Mammary epithelial cell (primary cell): ENCODE measurements at places on chromosomes 4 and X. TPM values are rescaled to one million over a fixed set of nuclear protein-coding genes. Genes with fewer than 3 reads are reported as not detected.

DNA sequence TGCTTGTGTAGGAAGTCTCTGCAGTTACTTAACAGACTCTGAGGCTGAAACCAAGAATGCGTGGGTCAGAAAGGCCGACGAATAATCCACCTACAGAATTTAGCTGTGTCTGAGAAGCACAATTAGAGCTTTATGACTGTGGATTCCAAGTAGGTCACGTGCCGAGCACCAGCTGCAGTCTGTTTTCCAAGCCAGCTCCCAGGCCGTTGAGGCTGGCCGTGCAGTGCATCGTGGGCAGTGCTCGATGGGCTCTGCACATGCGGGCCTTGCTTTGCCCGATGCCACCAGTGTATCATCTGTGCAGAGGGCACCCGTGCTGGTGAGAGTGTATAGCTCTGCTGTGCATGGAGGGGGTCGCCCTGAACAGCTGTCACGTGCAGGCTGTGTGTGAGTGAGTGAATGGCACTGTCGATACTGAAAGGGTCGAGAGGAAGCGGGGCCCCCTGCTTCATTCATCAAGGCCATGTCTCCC lies 67.5 kb upstream of the CLDN34 start:
- DNase-seq, result no peak

GRIA2 gene
- not detected in 2 replicates for total RNA-seq

DNA sequence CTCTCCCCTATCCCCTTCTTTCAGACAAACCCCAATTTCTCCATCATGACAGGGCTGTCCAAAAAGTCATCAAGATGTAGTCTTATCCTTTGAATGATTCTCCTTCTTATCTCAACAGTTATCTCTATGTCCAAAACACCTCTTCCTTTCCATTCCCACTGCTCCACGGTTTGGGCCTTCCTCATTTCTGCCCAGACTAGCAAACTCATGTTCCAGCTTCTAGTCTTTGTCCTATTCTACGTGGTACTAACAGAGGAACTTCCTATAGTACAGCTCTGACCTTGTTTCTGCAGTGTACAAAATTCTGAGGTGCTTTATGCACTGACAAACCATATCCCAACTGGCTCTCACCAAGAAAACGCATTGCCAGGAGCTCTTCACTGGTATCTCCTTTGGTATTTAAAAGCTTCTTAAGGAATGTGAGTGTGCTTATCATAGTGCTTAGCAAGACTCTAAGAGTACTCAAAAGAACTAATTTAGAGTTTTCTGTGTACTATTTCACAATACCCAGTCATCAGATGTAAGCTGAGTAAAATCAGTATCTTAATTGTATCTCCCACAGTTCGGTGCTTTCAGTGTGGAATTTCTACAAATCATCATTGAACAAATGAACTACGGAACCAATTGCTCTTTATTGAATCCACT lies 65.5 kb downstream of the MAML3 start:
- DNase-seq, result no peak

DNA sequence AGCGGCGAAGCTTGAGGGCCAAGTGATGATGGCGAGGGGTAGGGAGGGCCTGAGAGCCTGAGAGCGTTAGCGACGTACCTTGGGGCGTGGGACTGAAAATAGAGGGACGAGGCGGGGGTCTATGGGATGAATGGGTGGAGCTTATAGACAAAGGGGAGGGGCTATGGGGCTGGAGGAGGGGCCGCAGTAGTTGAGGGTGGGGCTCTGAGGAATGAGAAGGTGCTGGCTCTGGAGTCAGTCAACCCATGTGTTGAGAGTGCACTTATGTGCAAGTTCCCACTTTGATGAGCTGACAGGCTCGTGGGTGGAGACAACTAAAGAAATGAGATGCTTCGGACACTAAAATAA lies 488 bp downstream of the TBC1D25 start:
- DNase-seq, result peak; percentile 62

DNA sequence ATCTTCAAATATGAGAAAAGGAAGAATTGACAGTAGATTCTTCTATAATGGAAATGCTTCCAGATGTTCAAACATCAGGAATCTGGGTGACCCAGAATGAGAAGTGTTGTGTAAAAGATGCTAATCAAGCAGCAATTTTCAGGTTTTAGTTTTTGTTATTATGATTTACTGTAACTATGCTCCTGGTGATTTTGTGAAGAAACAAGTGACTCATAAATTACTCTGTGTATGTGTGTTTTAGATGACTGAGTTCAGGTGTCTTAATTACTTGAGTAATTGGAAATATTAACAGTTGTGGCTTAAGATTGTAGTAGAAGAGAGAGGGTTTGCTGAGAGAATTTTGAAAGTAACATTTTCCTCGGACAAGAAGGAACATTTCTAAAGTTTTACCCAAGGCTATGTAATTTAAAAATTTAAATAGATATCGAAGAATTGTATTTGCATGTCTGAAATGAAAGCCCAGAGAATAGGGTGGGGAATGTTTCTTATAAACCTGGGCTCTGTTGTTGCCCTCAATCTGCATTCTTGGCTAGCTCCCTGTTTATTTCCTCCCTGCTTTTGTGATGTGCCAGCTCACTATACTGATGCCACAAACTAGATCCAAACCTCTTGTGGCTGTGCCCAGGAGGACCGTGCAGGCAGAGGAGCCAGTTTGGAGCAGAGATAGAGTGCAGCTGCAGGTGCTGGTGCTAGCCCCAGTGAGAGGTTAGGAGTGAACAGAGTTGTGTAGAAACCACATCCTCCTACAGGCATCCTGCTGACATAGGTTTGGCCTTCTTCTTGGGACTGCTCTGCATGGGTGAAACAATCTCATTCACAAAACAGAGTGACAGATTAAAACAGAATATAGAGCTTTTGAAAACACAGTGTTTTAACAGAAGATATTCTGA lies 25.4 kb upstream of the TNIP3 start:
- DNase-seq, result no peak

DNA sequence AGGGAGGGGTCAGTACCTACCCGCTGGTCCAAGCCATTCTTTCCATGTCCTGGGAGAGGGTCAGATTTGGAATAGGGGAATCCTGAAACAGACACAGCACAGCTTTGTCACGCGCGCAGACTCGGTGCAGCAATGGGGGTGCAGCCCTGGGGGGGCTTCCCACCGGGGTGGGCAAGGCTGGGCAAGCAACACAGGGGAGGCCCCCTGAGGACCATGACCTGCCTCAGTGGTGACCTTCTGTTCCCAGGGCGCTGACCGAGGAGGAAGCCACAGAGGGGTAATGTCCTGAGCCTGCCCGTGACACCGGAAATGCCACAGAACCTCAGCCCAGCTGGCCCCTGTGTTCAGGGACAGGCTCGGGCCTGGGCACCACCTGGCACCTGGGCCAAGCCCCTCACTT lies 53.2 kb upstream of the AFAP1 start:
- DNase-seq, result no peak

DNA sequence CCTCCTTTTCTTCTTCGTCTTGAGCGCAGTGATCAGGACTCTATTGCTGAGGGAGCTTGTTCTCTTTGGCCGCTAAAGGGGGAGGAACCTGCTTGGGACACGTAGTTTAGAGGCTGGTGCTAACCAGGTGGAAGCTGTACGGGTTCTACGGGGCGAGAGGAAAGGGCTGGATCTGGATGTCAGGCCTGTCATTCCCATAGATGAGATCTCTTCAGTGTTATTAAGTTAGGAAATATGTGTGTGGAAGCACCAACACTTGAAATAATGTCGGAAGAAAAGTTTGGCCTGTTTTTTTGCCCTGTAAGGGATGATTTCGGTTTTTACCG lies 643 bp downstream of the SRP72 start:
- peak; percentile 66 for DNase-seq

VSIG1 gene
- 0.83 TPM for total RNA-seq

- DNase-seq, result no peak
Observed at GRCh38 chr4:80184825-80185756, 12.2 kb upstream of the PRDM8 start.

GRCh38 chr4:186984105-186984644 lies 260.5 kb upstream of the FAT1 start:
- DNase-seq, result no peak

DNA sequence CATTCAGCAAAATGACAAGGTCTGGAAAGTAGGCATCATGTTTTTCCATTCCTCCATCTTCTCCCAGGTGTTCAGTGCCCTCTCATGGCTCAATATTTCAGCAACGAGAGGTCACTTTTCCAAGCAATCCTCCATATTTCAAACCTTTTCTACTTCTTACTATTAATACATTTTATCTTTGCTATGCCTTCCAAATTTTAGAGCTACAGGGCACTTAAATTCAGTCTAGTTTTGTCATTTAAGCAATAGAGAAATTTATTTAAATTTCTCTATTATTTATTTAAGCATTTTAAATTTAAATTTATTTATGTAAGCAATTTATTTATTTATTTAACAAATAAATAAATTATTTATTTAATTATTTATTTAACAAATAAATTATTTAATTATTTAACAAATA lies 305.1 kb upstream of the ANXA10 start:
- no peak for DNase-seq

ARHGAP6 gene
- not detected in 2 replicates for total RNA-seq

DNA sequence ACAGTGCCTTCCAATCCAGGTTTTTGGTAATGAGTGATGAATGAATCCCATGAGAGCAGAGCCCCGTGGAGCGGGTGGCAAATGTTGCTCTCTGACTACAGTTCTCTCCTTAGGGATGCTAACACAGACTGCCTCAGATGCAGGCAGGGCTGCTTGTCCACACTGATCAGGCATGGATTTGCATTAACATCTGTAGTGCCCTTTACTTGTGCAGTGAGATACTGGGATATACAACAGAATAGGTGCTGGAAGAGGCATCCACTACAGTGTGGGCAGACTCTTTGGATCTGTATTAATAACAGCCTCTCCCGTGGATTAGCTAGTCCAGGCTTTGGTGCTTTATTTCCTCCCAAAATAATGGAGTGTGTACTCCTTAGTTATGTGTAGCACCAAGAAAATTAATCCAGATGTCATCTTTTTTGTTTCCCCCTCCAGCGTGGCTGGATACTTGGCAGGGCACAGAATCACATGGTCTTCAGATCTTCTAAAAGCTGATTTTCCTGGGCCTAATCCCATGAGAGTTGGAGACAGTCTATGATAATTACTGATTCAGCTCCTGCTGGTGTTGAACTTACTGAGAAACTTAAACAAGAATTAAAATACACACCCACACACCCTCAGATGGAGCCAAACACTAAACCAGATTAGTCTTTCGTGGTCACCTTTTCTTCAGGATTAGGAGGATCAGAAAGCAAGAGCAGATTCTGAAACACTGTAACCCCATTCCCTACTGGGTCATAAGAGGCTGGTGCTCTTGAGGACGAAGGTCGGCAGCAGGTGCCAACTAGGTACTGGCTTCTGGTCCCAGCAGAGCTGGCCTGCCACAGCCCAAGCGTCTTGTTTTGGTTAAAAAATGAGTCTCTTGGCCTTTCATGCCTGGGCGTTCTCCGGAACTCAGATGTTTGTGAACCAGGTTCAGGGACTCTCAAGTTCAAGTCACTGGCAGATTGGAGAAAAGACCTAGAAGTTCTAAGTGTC lies 23.1 kb upstream of the NAP1L5 start:
- DNase-seq, result no peak

ARMCX1 gene
- total RNA-seq, result 22.0 TPM

MAEA gene
- 96.1 and 109 TPM in 2 replicates for total RNA-seq

DNA sequence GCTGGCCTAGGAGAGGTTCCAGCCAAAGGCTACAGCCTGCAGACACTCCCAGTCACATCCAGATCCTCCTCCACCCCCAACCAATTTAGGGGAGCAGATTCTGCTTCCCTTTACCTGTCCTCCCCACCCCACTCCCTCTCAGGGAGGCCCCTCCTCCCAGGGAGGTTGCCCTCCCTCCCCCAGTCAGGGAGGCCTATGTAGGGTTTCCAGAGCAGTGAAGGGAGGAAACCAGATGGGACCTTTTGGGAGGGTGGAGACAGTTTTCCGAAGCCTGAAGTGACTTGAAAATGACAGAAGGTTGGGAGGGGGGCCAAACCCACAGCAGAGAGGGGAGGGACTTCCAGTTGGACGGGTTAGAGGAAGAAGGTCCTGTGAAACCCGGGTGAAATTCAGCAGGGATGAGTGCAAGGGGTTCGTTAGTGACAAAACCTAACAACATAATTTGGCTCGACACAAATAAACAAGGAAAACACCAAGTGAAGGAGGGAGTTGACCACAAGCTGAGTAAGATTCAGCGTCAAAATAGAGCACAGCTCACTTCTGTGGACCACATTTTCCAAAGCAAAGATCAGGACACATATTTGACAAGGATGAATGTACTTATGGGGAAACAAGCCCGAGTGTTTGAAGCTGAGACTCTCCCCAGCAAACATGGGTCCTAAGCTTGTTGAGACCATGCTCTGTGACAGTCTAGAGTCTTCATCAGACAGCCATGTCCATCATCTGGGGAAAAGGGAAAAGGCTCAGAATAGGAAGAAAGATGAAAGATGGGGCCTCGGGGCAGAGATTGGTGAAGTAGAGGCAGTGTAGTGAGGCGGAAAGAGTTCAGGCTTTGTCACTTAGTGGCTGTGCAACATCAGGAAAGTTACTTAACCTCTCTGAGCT lies 46.4 kb downstream of the PRPS1 start:
- peak; percentile 63 for DNase-seq

DNA sequence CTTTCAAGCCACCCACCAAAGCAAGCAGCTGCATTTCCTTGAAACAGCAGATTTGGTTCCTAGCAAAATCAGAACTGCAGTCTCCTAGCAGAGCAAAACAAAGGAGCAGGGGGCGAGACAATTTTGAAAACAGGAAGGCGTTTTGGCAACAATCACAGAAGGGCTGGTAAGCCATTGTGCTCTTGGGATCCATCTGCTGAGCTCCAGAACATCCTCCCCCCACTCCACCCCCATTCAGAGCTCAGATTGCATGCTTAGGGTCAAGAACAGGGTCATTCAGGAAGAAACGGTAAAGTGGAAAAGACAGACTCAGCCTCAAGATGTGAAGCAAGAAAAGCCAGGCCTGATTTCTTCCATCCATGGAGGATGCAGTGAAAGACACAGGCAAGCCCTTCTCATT lies 7.6 kb upstream of the PCDH19 start:
- DNase-seq, result no peak

GRCh38 chrX:23752740-23753415 lies 9.8 kb upstream of the ACOT9 start:
- DNase-seq, result no peak

- peak; percentile 35 for DNase-seq
Observed at GRCh38 chrX:106752101-106752678, 25.7 kb downstream of the RNF128 start.

NOP14 gene
- 40.0 and 42.8 TPM in 2 replicates for total RNA-seq

- peak; percentile 9 for DNase-seq
Observed at GRCh38 chr4:81352446-81352835, 119.3 kb downstream of the RASGEF1B start.

DNA sequence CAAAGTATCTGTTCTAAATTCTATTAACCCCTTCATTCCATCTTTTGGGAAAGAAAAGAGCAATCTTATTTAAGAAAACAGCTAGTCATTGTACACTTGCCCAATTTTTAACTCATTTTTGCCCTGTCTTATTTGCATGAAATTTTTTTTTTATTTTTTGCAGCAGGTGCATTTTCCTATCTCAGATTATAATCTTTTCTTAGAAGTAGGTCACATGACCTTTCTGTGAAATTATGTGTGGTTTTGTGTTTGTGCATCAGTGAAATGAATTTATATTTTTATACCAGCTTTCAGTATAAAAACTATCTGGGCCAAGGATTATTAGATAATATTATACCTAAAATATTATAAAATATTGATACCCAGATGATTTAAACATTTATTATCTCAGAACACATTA lies 145.6 kb downstream of the INPP4B start:
- no peak for DNase-seq

VSIG4 gene
- total RNA-seq, result not detected

STK26 gene
- 72.7 TPM for total RNA-seq

GRCh38 chr4:118727360-118727759 lies 42.2 kb downstream of the METTL14 start:
- no peak for DNase-seq

- DNase-seq, result peak; percentile 46
Observed at GRCh38 chr4:42865572-42866189, 26.8 kb upstream of the GRXCR1 start.

GRCh38 chr4:103996637-103997036 lies 276.9 kb upstream of the TACR3 start:
- DNase-seq, result peak; percentile 94
